ENCODE measurements at places on chromosomes 3 and 15.

DNA sequence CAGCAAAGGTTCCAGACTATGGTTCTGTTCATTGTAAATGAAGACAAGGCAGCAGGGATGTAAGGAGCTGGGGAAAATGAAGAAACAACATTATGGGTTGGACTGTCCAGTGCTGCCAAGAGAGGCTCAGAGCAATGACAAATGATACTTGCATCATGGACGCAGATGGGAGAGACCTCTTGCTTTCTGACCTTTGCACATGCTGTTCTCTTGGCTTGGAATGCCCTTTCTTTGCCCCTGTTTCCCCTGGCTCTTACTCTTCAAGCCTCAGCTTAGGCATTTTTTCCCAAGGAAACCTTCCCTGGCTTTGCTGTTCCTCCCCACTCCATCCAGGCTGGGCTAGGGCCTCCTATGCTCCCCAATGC lies 59.9 kb upstream of the RAD18 start:
- DNase-seq = no peak

- DNase-seq = peak; percentile 27
Observed at GRCh38 chr15:89090791-89091626, 2.8 kb downstream of the ABHD2 start.

DNA sequence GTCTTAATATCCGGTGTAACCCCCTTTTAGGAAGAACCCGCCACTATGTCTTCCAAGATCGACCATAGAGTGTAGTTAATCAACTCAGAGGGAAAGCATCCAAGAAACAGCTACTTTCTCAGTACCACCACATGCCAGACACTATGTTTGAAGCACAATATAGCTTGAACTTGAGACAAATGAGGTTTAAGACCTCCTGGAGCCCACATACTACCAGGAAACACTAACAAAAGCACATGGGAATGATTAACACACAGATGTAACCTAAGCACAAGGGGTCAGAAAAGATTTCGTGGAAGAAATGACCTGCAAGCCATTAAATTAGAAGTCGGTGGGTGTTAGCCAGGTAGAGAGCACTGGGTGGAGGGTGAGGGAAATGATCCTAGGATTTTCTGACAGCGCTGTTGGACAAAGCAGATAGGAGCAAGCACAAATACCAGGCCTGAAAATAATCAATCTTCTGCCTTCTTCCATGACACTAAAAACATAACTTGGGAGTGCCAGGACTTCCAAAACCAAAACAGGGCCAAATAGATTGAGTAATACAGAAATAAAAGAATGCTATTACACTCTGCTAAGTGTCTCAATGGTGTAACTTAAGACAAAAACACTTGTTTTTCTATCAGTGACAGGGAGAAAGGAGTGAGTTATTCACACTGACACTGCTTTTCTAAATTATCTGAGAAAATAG lies 213.7 kb downstream of the FOXP1 start:
- no peak for DNase-seq

DNA sequence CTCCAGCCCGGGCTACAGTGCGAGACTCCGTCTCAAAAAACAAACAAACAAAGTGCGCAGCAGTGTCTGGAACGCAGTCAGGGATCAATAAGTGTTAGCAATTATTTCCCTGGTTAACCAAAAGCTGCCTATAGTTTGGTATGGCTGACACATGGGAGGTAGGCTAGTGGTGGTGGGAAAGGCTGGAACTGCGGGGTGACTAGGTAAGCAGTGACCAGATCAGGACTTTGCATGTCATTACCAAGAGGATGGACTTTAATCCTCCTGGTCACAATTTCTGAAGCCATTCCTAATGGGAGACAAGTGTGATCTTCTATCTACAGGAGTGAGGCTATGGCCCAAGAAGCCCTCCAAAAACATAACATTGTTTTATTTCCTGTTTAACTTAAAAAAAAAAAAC lies 47.8 kb downstream of the SLC30A4 start:
- DNase-seq = no peak

GRCh38 chr3:62032738-62033137 lies 340.6 kb downstream of the FEZF2 start:
- DNase-seq = no peak

DNA sequence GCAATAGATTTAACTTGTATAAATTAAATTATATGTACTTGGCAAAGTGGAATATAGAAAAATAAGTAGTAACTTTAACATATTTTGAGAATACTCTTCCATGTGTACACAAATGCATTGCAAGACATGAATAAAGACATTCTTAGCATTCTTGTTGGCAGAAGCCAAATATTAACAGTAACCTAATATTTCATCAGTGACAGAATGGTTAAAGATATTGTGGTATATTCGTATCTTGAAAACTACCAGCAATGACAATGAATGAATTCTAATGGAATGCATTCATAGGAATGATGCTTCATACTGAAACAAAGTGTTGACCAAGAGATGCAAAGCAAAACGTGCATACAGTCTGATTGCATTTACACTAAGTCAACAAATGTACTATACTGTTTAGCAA lies 524.7 kb downstream of the GRM7 start:
- DNase-seq = no peak

- no peak for DNase-seq
Observed at GRCh38 chr3:36192901-36193300, 187.4 kb upstream of the STAC start.

DNA sequence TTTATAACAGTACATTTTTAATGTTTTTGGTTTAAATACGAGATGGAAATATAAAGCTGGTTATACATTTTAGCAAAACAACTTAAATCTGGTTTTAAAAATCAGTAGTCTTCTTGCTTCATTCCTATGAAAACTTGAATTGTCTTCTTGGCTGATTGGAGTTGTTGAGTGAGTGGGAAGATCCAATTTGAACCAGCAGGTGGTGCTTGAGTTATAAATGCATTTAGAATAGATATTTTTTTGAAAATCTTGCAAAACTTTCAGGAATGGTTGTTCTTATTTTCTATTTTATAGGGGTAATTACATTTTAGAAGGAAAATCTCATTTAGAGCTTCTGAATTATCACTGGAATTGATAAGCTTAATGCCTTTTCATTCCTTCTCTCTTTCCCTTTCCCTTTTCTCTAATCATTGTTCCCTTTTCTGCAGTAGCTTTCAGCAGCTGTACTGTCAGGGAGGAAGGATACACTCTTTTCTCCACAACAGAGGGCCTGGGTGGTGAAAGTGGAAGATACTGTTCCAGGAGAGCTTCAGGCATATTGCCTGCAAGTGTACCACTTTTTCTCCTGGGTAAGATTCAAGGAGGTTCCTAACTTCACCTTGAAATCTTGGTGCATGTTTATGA lies 335.6 kb downstream of the NLGN1 start:
- DNase-seq = no peak

- no peak for DNase-seq
Observed at GRCh38 chr3:190183121-190183520, 62.4 kb upstream of the P3H2 start.

DNA sequence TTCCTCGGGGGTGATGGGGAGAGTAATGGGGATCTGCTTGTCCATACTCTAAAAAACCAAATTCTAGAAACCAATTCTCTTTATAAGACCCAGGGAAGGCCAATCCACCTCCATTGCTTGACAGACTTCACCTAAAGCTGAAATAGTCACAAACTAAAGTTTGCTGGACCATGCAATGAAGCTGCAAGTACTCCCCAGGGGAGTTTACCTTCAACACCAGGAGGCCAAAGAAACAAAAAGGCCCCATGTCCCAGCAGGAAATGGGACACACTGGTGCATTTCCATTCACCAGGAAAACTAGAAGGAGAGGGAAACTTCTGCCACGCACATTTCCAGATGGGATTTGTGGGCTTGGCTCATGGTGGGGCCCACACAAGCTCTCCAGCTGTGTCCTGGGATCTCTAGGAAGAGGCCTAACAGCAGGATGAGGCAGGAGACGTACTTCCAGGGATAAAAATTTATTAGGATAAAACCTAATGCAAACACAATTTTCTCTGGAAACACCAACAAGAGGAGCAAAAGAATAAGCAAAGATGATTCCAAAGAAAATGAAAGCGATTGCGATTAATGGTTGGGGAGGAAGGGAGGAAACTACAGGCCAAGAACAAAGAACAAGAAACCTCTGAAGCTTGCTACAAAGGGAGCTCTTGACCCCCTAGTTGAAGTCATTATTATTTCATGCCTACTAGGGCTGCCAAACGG lies 238.0 kb upstream of the LRTM1 start:
- DNase-seq = no peak

DNA sequence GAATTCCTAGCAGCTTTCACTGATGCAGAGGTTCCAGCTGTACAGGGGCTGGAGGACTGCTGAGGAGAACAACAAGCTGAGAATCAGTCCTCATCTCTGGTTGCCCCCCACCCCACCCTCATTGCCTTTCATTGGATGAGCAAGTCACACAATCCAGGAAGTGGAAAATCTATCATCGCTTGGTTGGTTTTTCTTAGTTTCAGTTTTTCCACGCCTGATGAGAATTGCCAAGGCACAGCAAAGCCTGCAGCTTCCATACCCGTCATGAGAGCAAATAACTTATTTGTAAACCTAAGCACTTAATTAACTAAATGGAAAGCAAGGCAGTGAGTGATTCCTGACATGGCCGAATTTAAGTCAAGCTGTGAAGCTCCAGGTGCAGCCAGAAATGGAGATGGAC lies 21.4 kb upstream of the LIPC start:
- peak; percentile 8 for DNase-seq

DNA sequence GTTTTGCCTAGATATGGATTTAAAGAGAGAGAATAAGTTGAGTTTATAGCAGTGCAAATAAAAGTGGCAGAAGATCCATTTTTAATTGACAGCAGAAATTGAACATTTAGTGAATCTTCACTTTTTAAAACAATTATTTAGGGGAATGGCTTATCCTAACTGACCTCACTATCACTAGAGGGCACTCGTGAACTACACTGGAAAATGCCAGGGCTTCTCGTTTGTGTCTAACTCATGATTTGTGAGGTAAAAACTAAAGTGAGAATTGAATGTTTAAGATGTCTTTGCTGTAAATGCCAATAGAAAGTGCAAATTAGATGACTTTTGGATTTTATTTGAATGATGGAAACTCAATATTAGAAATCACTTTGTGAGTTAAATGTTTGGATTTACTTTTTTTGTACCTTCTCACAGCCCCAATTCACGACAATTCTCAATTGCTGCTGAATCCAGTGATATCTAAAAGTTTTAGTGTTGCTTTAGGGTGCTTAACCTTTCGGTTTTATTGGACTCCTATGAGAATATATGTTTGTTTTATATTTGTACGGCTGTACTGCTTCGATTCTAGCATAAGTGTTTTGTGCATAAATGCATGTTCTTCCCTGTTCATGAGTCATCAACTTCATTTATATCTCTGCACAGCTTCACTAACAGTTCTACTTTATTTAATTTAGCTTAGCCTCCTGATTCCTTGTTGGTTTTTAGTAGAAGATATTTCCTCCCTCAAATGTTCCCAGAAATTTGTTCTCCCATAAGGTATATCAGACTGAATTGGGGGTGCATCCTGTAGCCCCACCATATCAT lies 462.1 kb downstream of the MFSD1 start:
- DNase-seq = no peak
